ENCODE measurements at places on chromosomes 2 and 18.

- no peak for DNase-seq
These were observed 9.2 kb downstream of the TGIF1 start for GRCh38 chr18:3458952-3459853.

- no peak for DNase-seq
These were observed 137.6 kb upstream of the ID2 start for GRCh38 chr2:8544171-8544785.

GRCh38 chr18:73756256-73757091, 391.2 kb downstream of the FBXO15 start:
- no peak for DNase-seq

GRCh38 chr18:32669549-32670165, 103.2 kb downstream of the KLHL14 start:
- no peak for DNase-seq

- DNase-seq: no peak
These were observed 19.4 kb downstream of the TEX44 start for GRCh38 chr2:231612109-231612455.

GRCh38 chr2:167844714-167845530, 402.5 kb downstream of the STK39 start:
- DNase-seq: no peak

- DNase-seq: peak; percentile 79
These were observed 79.6 kb downstream of the DNER start for GRCh38 chr2:229634601-229635370.

- DNase-seq: no peak
These were observed 30.3 kb upstream of the PDK1 start for GRCh38 chr2:172525601-172526000.

DNA sequence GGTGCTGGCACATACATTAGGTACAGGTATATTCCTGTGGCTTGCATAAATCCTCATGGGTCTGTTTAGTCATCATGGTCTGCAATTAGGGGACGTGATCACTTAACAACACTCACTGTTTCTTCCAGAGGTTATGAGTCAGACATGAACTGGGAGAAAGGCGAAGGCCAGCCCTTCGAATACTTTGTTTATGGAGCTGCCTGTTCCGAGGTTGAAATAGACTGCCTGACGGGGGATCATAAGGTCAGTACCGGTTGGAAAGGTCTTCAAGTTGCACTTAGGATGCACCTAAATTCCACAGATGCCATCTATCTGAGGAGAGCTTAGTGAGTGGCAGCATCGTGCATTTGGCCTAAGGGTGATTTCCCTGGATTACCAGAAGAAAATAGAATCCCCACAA, 76.9 kb downstream of the AOX1 start:
- DNase-seq: no peak

GRCh38 chr2:184215745-184216144, 382.6 kb upstream of the ZNF804A start:
- DNase-seq: no peak

- DNase-seq: no peak
These were observed 17.4 kb downstream of the FBLN7 start for GRCh38 chr2:112155331-112156151.

- no peak for DNase-seq
These were observed 32.3 kb downstream of the SLC9A4 start for GRCh38 chr2:102505290-102505689.

GRCh38 chr2:220949466-220949865, 622.6 kb downstream of the EPHA4 start:
- no peak for DNase-seq

- DNase-seq: no peak
These were observed 259.4 kb downstream of the GBX2 start for GRCh38 chr2:235908826-235909225.

DNA sequence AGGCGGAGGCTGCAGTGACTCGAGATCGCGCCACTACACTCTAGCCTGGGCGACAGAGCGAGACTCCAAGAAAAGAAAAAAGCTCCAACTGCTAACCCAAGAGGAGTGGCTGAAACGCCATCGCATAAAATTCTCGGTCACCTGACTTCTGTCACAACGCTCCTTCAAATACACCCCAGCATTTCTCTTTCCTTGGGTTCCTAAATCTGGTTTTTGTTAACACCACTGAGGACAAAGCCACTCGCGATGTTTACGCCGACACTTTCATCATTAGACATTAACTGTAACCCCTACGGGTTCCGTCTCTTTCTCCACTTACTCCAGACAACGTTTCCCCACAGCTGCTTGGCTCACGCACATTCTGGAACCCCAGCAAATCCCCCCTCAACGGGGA, 679 bp downstream of the CLK1 start:
- DNase-seq: no peak

DNA sequence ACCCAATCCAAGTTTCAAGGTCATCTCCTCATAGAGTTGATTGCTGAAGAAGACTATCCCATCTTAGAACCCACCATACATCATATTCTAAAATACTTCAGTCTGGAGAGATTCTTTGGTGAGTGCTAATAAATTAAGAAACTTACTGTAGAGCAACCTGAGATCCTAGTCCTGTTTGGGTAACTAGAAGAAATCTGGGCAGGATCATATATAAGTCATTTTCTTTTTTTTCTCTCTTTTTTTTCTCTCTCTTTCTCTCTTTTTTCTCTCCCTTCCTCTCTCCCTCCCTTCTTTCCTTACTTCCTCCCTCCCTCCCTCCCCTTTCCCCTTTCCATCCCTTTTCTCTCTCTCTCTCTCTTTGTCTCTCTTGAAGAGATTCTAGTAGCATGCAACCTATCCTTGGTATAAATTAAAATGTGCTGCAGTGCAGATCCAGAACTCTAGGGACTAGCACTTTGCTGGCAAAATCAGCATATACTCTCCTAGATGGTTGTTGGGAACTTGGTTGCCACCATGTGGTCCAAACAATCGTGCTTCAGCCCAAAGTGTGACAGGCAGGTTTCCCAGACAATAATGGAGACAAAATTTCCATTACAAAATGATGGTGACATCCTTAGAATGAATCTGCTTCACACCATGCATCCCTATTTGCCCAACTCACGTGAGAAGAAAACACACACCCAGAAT, 399.4 kb upstream of the CELF4 start:
- DNase-seq: no peak

DNA sequence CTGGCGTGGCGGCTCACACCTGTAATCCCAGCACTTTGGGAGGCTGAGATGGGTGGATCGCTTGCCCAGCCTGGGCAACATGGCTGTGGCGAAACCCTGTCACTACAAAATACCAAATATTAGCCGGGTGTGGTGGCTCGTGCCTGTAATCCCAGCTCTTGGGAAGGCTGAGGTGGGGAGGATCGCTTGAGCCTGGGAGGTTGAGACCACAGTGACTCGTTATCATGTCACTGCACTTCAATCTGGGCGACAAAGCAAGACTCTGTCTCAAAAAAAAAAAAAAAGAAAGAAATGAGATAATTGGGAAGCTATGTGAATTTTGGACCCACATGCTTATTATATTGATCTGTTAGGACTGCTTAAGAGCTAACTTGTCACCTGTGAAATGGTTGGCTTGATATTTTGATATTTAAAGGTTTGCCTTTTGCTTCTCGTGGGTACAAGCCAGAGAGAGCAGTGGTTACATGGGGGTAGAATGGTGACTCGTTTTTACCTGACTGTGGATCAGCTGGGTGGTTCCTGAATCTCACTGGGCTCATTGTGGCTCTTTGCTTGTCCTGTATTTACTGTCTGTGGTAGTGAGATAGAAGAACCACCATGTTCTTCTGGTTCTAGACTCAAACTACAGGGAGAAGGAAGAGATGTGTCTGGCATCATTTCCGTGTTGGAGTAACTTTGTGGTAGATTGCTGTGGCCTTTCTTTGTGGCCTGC, 28.9 kb downstream of the ZNF532 start:
- no peak for DNase-seq

- no peak for DNase-seq
These were observed 65.2 kb upstream of the MGAT4A start for GRCh38 chr2:98795891-98796676.

DNA sequence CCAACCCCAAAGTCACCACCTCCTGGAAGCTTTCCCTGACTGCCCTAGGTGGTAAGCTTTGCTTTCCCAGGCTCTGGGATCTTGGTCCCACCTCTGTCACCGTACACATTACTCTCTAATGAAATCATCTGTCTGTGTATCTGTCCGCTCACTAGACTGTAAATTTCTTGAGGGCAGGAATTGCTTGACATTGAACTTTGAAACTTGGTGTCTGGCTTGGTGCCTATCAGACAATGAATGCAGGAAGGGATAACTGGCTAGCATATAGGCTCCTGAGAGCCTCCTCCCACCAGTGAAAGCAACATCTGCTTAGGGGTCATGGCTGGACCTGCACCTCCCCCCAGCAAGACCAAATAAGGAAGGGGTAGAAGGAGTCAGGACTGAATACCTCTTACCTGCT, 155.7 kb downstream of the TNS1 start:
- no peak for DNase-seq

DNA sequence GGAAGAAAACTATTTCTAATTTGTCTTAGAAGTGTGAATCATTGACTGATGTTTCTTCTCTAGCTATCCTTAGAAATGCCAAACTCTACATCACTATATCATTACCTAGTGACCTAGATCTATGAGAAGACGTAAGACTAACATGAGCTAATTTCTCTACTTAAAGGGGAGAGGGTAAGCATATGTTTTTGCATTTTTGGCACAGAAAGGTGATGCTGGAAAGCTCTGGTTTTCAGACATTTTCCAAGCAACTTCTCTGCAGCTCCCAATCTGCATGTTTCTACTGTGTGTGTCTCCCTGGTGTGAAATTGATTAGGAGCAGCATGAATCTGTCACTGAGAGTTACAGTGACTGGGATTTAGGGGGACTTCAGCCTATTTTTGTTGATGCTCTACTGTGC, 235.2 kb upstream of the LINC00305 start:
- DNase-seq: no peak

DNA sequence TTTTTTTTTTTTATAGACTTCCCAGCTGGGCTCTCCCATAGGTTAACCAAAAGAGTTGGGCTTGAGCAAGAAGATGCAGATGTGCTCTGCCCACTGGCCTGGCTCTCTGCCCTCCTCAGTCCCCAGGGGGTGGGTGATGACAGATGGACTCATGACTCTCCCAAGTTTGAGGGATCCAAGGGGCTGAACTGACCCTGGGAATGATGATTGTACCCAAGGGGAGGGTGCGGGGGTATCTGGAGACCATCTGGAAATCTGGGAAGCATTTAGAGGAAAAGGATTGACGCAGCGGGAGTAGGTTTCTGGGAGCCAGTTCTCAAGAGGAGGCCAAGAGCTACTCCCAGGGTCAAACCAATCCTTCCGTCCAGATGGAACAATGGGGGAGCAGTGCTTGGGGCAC, 330.8 kb downstream of the CYP26B1 start:
- DNase-seq: no peak

- no peak for DNase-seq
These were observed 277.5 kb upstream of the ZSWIM2 start for GRCh38 chr2:187126247-187127005.

DNA sequence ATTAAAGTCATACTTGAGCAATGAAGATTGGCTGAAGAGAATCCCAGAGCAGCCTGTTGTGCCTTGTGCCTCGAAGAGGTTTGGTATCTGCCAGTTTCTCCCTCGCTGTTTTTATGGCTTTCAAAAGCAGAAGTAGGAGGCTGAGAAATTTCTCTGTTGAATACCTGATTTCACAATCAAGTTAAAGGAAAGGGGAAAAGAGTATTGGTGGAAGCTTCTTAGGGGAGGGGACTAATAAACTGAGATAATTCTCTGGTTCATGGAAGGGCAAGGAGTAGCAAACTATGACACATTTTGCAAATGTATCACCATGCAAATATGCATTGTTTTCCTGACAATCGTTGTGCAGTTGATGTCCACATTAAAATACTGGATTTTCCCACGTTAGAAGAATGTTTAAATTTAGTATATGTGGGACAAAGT, at the start of gene IL1B:
TSS of gene IL1B (minus strand) at position 85 of the 423 bp plus-strand sequence. CDS start 550 bp downstream, outside the sequence.
- DNase-seq: no peak

DNA sequence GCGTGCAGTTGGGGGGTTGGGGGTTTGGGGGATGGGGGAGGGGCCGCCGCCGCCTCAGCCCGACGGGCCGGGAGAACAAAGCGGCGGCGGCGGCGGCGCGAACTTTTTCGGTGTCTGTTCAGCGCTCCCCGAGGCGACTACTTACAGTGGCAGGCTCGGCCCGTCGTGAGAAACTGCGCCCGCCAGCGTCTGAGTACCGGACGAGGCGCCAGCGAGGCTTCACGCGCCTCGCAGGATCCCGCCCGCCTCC, 172 bp downstream of the PRKD3 start:
- DNase-seq: no peak

- DNase-seq: no peak
These were observed 44.9 kb upstream of the TWSG1 start for GRCh38 chr18:9289698-9290097.

- DNase-seq: no peak
These were observed 57.0 kb upstream of the CYRIA start for GRCh38 chr2:16722677-16723076.

DNA sequence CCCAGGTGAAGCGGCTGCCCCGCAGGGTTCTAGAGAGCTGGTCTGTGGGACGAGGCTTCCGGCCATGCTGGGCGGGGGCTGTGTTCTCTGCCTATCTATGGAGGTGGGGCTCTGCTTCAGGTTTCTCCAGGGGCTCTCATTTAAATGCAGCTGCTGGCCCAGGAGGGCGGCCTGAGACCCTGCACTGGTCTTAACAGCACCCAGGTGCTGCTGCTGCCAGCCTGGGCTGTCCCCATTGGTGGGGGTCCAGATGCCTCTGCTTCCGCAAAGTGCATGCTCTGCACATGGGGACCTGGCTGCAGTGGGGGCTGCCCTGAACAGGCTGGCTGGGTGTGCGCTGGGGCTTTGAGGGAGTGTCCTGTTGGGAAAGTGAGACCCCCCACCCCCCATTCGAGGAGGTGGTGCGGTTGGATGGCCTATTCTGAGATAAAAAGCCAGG, 29.7 kb upstream of the ALLC start:
- no peak for DNase-seq

GRCh38 chr18:42480441-42480840, 525.4 kb downstream of the PIK3C3 start:
- DNase-seq: no peak

DNA sequence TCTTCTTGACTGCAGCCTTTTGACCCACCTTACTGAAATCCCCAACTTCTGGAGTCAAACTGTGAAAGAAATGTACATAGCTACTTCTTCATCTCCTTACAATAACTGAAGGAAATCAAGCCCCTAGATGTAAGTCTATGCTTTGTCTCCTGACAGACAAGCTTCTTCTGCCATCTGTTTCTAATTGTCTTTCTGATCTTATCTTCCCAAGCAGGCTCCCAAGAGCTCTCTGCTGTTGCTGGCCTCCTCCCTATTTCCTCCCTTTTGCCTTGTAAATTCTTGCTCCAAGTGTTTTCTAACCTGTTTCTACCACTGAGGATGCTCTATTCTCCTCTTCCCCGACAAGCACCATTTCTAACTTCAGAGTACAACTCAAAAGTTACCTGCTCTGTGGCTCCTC, 77.4 kb upstream of the OSR1 start:
- no peak for DNase-seq
